ENCODE measurements at places on chromosomes 5 and 9.

GRCh38 chr9:119509291-119509905 is 140.2 kb upstream of the BRINP1 start:
- DNase-seq: no peak

DNA sequence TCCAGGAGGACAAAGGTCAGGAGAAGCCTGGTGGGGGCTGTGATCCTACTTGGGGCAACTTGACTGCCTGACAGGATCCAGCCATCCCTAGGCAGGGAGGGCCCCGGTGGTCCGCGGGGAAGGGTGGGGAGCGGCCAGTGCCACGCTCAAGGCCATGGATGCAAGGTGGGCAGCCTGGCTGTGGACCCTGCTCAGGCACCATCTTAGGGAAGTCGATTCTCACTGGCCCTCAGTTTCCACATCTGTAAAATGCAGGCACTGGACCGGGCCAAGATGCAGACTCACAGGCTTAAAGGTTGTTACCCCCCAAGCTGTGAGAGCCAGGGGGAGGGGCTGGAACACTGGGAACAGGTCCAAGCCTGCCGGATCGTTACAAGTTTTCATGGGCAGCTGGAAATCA is 8.7 kb upstream of the DOLPP1 start:
- DNase-seq: no peak

GRCh38 chr5:135126688-135127438 is 92.8 kb upstream of the PITX1 start:
- DNase-seq: no peak

- no peak for DNase-seq
Observed at GRCh38 chr9:96331236-96331947, 29.4 kb upstream of the HSD17B3 start.
